ENCODE measurements at places on chromosomes 16 and 17.

DNA sequence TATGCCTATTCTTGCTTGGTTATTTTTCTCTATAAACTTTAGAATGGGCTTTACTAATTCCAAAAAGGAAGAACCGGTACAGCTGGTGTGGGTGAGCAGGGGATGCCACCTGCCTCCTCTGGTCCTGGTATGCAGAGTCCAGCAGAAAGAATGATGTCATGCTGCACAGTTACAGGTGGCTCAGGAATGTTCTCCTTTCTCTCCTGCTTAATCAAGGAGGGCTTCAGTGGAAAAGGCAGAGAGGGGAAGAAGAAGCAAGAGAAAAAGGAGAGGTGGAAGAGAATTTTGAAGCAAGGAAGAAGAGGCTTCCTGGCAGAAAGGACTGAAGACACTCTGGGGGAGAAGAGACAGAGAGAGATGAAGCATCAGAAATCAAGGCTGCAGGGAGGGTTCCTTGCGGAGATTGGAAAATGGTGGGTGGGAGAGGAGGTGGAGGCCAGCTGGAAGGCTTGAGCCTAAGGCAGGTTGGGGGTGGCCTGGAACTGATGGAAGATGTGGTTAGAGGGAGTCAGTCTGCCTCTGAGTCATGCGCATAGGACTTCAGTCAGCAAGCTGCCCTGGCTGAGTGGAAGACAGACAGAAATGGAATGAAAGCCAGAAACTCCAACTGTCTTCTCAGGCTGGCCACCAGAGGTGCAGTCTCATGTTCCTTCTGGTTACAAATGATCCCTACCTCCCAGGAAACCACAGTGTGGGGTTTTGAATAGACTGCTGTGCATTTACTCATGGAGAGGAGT is 64.6 kb upstream of the CRHR1 start:
- peak; percentile 17 for DNase-seq

DNA sequence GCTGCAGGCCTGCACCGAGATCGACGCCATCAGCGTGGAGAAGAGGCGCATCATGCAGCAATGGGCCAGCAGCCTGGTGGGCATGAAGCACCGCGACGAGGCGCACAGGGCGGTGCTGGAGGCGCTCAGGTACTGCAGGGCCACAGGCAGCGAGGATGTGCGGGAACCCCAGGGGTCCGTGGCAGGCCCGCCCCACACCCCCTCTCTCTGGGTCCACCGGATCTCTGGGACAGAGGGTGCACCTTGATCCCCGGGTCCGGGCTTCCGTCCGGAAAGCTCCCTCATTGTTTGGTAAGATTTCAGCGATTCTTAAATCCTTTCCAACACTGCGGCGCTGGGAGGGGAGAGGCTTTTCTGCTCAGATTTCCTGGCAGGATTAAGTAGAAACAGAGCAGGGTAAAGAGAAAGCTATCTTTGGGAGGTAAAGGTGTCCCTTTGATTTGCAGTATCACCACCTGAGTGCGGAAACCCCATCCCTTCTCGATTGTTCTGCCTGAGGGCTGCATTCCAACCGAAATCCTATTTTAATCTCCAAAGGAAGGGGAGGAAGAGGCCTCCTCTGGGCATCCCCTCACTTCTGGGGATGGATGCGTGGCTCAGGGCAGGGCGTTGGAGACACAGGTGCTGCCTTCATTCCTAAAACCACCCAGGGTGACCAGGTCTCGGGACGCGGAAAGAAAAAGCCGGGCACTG is 29.2 kb downstream of the CCDC40 start:
- no peak for DNase-seq

GRCh38 chr16:84820305-84820684 is 510 bp downstream of the CRISPLD2 start:
- DNase-seq, result no peak

GRCh38 chr17:17714261-17714866 is 33.1 kb downstream of the RAI1 start:
- no peak for DNase-seq

- no peak for DNase-seq
Measured at GRCh38 chr17:75917141-75917916, 12.6 kb upstream of the MRPL38 start.

Measured in AML-193 (cell line).